ENCODE measurements at places on chromosomes 3 and 15. TPM values are rescaled to one million over a fixed set of nuclear protein-coding genes. Genes with fewer than 3 reads are reported as not detected.

The NRROS gene
- total RNA-seq, result 7.6 TPM

The A4GNT gene
- not detected for total RNA-seq

The SYNM gene
- total RNA-seq, result 33.3 TPM

The SLC28A1 gene
- total RNA-seq, result 6.6 TPM

The ZDHHC23 gene
- 10.6 TPM for total RNA-seq
